ENCODE measurements at places on chromosomes 6 and 20. TPM values are rescaled to one million over a fixed set of nuclear protein-coding genes. Genes with fewer than 3 reads are reported as not detected.

The DNAH8 gene
- 0.03 TPM for total RNA-seq

The TXNDC5 gene
- total RNA-seq = 94.7 TPM

The MYLK4 gene
- 1.4 TPM for total RNA-seq

The PRR18 gene
- not detected for total RNA-seq

The NT5E gene
- 63.2 TPM for total RNA-seq

The COL21A1 gene
- 22.5 TPM for total RNA-seq

The UST gene
- total RNA-seq = 15.6 TPM

The ETV7 gene
- total RNA-seq = 2.8 TPM

The F13A1 gene
- total RNA-seq = 160 TPM

The NCOA5 gene
- 23.7 TPM for total RNA-seq
